ENCODE measurements at places on chromosomes 13 and 19.

GRCh38 chr13:50209631-50210030 is 194.4 kb downstream of the KCNRG start:
- no peak for DNase-seq

DNA sequence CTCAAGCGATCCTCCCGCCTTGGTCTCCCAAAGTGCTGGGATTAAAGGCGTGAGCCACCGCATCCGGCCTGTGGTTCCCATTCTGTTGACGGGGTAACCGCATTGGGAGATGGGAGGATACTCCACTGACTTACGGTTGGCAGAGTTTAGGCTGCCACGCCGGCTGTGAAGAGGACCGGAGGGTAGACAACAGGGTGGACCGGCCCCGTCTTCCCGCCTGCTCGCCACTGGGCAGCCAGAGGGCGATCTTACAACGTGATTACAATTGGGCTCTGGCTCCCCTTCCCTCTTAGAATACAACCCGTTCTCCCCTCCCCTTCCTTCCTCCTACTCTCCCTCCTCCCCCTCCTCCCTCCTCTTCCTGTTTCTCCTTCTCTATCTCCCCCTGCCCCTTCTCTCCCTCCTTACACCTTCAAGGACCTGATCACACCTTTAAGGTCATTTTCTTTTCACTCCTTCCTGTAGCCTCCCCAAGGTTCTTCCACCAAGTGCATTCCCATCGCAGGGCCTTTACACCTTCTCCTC is 957 bp upstream of the CCDC194 start:
- peak; percentile 71 for DNase-seq

GRCh38 chr19:1551068-1552040 is 16.8 kb downstream of the MEX3D start:
- no peak for DNase-seq

GRCh38 chr13:48265217-48265815 is 32.3 kb downstream of the ITM2B start:
- no peak for DNase-seq

DNA sequence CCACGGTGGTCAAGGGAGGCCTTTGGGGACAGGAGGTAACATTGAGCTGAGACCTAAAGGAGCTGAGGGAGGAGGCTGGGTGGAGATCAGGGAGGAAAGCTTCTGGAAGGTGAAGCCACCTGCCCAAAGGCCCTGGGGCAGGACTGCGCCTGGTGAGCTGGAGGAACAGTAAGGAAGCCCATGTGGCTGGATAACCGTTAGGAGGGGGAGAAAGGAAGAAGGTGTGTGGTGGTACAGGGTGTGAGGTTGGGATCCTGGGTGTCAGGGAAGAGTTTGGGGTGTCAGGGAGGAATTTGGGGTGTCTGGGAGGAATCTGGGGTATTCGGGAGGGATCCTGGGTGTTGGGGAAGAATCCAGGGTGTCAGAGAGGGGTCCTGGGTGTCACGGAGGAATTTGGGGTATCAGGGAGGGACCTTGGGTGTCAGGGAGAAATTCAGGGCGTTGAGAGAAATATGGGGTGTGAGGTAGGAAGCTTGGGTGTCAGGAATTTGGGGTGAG is 695 bp downstream of the TICAM1 start:
- no peak for DNase-seq

- DNase-seq = peak; percentile 62
Observed at GRCh38 chr19:48390188-48391099, 907 bp downstream of the KDELR1 start.

GRCh38 chr19:32566246-32566830 is 14.7 kb upstream of the PDCD5 start:
- peak; percentile 10 for DNase-seq

GRCh38 chr19:11089254-11090013 is at the start of gene LDLR:
LDLR (plus strand) TSS chr19:11089463; CDS start chr19:11089549, 86 bp downstream.
- peak; percentile 98 for DNase-seq

GRCh38 chr19:52237771-52238400 is 31.5 kb upstream of the ZNF766 start:
- DNase-seq = peak; percentile 61

DNA sequence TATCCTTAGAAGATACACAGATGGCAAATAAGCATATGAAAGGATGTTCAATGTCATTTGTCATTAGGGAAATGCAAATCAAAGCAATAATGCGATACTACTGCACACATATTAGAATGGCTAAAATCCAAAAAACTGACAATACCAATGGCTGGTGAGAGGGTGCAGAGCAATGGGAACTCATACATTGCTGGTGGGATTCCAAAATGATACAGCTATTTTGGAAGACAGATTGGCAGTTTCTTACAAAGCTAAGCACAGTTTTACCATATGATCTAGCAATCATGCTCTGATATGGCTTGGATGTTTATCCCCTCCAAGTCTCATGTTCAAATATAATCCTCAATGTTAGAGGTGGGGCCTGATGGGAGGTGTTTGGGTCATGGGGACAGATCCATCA is 122.6 kb downstream of the KCTD15 start:
- no peak for DNase-seq

GRCh38 chr13:111031531-111031961 is 83.6 kb upstream of the ARHGEF7 start:
- DNase-seq = peak; percentile 95

DNA sequence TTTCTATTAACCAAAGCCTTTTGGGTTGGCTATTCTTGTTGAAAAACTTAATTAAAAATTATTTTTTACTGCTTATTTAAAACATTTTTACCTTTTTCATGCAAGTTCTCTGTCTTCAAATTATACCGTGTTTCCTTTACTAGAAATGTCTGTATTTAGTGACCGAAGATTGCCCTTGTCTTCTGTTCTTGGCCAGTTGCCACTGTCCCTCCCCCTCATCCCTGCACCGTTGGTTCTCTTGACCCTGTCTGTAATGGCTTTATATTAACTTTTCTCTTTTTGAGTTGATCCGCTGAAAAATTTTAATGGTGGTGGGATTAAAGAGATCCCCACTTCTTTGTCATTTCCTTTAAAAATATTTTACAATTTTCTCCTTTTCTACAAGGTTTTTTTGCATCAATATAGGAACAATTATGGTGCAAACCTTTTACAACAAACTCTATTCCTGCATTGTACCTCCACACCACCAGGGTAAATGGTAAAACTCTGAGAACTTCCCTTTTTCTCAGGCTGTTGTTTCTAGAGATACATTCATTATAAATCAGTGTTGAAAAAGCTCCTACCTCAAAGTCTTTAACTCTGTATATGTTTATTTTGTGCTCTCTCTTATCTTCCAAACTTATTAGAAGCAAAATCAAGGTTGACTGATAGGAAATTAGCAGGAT is 12.9 kb upstream of the RNF113B start:
- DNase-seq = no peak

DNA sequence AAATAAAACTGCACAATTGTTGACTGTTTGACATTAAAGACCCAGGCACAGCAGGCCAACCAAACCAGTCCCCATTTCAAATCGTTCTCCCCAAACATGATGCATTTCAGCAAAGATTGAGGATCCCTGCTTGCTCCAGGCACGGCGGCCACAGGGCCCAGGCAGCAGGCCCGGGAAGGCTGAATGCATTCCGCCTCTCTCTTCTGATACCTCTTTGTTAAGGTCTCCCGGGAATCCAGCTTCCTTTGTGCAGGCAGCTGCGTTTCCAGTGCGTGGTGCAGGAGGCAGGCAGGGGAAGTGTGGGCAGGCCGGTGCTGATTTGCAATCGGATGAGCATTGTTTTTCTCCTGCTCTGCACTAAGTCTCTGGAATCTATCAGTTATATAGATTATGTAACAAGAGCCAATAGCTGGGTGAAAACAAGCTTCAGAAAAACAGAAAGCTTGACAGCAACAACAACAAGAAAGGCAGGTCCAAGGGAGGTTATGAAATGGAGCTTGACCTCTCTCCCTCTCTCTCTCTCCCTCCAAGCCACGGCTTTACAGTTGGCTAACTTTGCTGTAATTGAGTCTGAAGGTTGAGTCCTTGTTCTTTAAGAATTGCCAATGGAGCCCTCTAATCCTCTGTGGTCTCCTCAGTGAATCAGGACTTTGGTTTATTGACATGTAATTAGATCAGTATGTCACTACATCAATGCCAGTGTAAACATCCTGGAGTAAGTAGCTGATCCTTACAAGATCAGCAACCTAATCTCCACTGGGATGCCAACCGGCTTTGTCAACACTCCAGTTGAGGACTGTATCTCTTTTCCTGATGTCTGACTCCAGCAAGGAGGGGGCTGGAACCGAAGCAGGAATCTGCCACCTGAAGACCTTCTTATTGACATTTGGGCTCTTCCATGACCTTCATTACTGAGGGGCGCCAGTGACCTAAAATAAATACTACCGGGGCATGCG is 338.0 kb downstream of the TEX29 start:
- no peak for DNase-seq

GRCh38 chr13:106105153-106105552 is 430.3 kb downstream of the EFNB2 start:
- peak; percentile 11 for DNase-seq

GRCh38 chr13:35552172-35552844 is 75.8 kb upstream of the MAB21L1 start:
- DNase-seq = no peak

DNA sequence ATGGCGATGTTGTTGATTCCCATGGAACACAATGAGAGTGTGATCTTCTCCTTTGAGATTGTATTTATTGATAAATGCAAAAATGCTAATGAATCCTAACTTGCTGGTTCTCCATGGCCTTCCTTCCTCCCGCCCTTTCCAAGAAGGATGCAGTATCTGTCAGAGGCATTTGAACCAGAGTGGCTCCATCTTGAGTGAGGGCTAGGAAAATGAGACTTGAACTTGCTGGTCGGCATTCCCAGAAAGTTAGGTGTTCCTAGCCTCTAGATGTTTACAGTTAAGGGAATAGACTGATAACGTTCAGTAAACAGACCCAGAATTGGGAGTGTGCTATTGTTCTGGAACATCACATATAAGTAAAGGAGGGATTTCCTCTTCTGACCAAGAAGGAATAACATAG is 44.2 kb upstream of the PSG2 start:
- no peak for DNase-seq
